ENCODE measurements at places on chromosomes 6 and 20.

DNA sequence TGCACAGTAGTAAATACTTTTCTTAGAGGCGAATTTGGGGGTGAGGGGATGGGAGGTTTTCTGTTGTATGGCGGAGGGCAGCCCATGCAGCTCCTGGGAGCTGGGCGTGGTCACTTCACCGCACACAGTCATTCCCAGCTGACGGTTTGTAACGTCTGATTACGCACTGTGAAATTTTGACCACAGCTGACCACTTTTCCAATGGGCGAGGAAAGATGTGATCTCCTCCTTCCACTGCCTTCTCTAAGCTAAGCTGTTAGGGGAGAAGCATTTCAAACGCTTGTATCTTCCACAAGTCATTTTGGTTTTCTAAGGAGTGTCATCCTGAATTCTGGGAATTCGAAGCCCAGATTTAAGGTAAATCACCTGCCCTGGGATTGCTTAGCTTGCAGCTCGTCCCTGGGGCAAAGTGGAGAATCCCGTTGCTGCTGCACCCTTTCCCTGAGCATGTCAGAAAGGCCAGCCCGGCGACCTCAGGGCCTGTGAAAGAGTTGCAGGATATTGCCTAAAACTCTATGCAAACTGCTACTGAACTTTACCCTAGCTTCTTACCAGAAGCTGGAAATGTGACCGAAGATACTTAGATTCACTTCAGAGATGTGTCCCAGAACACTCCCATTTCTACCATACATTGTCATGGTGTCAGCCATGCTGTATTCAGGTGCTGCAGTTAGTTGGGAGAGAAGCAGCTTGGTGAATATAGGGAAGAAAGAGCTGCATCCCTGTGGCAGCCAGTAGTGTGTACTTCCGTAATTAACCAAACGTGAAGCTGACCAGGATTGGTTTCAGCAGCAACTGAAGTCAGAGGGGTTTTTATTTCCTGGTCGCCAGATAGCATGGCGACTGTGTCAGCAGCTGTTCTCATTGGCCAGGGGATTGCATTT, 58.9 kb downstream of the RREB1 start:
- no peak for DNase-seq

- DNase-seq, result no peak
Measured at GRCh38 chr20:2840967-2841531, 504 bp downstream of the VPS16 start.

GRCh38 chr6:168133687-168134559, 54.9 kb upstream of the FRMD1 start:
- DNase-seq, result no peak

DNA sequence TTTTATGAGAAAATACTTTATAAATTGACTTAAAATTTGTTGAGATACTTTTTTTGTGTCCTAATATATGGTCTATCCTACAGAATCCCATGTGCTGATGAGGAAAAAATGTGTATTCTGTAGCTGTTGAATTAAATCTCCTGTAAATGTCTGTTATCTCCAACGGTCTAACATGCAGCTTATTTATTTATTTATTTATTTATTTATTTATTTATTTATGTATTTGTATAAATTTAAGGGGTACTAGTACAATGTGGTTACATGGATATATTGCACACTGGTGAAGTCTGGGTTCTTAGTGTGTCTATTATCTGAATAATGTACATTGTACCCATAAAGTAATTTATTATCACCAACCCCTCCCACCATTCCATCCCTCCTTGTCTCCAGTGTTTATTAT, 315.5 kb downstream of the TENT5A start:
- DNase-seq, result no peak

- DNase-seq, result peak; percentile 72
Measured at GRCh38 chr20:5973172-5973571, 22.7 kb downstream of the MCM8 start.

DNA sequence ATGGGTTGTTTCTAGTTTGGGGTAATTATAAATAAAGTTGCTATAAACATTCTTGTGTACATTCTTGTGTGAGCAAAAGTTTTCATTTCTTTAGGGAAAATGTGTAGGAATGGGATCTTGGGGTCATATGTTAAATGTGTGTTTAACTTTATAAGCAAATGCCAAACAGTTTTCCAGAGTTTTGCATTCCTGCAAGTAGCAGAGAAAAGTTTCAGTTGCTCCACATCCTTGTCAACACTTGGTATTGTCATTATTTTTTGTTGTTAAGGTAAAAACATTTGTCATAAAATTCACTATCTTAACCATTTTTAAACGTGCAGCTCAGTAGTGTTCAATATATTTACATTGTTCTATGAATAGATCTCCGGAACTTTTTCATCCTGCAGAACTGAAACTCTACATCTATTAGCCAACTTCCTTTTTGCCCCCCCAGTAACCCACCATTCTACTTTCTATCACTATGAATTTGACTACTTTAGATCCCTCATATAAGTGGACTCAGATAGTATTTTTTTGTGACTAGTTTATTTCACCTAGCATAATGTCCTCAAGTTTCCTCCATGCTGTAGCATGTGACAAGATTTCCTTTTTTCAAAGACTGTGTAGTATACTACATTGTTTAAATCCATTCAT, 48.4 kb downstream of the PHACTR2 start:
- DNase-seq, result no peak

DNA sequence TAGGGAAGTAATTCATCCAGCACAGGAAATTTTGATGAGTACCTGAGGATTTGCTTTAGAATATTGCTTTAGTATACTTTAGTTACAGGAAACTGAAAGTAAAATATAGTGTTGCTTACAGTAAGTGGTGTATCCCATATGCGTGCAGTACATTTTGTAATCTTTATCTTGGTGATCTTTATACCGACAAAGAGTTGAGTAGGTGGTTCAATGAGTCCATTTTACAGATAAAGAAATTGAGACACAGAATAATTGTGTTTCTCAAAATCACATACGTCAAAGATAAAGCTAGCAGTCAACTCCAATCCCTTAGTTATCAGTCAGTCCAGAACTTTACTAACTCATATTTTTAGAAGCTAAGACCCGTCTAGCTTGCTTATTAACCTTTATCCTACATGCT, 65.8 kb upstream of the E2F3 start:
- DNase-seq, result no peak

DNA sequence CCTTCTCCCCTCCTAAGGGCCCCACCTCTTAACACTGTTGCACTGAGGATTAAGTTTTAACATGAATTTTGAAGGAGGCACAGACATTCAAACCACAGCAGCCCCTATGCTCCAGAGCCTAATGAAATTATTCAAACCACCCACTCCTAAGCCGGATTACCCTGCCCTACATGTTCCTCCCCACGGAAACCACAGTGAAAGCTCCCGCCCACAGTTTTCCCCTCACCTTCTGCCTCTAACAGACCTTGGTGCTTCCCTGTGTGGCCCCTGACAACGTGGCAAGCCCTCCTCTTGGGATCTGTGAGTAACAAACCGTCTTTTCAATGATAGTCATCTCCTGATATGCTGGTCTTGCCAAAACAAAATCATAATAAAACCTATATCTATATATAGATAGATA, 74.8 kb downstream of the RIN2 start:
- DNase-seq, result no peak

- peak; percentile 18 for DNase-seq
Measured at GRCh38 chr20:33262658-33263065, 20.4 kb upstream of the BPIFB1 start.

DNA sequence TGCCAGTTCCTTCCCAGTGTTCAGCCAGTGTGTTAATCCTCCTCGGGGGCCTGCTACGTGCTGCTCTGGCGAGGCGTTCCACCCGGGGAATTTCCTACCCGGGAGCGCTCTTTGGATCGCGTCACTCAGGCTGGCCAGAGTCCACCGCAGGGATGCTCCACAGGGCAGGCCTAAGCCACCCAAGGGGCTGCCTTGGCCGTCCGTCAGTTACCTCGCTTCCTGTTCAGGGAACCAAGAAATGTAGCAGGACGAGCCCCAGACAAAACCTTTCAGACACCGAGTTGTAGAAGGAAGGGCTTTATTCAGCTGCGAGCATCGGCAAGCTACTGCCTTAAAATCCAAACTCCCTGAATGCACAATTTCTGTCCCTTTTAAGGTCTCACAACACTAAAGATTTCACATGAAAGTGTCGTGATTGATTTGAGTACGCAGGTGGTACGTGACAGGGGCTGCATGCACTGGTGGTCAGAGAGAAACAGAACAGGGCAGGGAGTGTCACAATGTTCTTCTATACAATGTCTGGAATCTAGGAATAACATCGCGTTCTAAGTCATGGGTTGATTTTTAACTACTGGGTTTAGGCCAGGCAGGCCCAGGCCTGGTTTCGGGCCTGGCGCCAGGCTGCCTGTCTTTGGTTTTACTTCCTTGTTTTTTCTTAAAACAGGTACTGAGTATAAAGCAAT, 15.7 kb upstream of the POU5F1 start:
- DNase-seq, result no peak

- DNase-seq, result no peak
Measured at GRCh38 chr6:85483846-85484245, 34.0 kb downstream of the NT5E start.

DNA sequence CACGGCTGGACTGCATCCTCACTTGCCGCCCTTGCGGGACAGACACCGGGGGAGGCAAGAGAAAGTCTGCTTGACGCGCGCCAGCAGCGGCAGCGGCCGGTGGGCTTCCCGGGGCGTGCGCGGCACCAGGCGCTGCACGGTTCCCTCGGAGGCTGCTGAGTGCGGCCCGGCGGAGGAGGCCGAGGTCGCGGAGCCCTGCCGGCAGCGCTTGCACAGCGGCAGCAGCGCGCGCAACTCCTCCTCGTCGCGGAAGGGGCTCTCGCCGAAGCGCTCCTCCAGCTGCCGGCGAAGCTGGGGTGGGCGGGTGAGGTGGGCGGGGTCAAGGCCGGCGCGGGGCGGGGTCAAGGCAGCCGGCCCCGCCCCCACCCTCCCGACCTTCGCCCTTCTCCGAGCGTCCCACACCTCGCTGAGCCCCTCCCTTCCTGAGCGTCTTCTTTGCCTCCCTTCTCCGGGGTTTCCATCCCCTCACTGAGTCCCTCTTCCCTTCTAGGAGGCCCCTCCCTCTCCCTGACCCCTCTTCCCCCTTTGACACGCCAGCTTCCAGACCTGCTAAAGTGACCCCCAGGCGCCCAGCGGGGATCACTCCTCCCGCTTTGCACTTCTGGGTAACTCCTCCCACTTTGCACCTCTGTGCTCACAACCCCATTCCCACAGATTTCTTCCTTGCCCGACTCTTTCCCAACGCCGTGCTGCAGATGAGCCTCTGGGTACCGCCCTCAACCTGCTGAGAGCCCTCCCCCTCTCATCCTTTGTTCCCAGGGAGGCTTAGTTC, 8.8 kb downstream of the DUSP15 start:
- no peak for DNase-seq

DNA sequence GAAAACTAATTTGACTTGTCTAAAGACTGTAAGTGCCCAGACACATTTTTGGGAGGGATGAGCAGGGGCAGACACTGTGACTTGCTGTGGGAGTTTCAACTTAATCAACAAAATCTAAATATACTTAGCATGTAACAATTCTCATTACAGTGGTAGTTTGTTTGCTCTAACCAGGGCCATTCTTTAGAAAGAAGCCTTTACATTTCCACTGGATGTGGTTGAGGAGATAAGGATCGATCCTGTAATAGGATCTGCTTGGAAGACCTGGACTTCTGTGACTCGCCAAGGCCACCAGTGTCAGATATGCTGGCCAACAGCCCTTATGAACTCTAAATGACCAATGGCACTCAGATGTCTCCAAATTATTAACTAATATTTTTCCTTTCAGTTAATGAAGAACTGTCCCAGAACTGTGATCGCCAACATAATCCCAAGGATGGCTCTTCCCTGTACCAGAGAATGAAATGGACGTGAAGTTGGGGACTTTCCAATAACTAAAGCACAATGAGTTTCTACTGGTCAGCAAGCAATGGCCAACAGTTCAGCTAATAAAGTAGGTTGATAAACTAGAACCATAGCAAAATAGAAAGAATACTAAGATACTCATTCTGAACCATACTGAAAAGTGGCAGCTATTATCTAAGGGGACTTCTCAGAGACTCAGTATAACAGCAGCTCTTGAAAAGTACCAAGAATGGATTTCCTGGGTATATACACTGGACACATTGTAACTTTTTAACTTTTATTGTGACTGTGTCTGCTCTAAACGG, 7.5 kb downstream of the SMLR1 start:
- no peak for DNase-seq

- DNase-seq, result no peak
Measured at GRCh38 chr6:156848533-156848932, 71.4 kb downstream of the ARID1B start.

- DNase-seq, result no peak
Measured at GRCh38 chr6:10771371-10771894, 23.8 kb downstream of the TMEM14B start.

DNA sequence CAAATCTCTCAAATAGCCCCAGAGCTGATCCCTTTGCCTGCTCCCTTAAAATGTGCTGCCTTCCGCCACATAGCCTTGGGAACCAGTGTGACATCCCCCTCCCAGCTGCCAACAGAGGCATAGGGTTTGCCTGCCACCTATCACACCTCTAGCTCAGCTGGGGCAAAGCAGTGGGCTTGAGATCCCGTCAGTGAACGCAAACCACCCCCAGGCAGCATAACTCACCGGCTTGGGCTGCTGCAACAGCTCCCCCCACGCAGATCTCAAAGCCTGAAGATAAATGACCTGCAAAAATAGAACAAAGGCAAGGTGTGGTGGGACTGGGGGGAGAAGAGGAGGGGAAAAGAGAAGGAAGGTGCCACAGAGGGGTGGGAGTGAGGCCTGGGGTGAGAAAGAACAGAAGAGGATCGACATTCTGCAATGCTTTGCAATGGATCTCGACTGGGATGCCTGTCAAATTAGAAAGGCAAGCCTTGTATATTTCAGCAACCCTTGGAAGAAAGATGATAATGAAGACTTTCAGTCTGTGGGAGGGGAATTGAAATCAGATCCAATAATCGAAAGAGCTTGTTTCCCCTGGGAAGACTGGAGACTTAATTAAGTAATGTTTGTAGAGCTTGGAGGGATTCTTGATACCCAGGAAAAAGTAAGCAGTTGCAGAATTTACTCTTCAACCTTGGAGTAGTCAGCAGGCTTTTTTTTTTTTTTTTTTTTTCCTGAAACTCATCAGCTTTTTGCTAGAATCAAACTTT, 1.3 kb downstream of the PDYN start:
- no peak for DNase-seq

DNA sequence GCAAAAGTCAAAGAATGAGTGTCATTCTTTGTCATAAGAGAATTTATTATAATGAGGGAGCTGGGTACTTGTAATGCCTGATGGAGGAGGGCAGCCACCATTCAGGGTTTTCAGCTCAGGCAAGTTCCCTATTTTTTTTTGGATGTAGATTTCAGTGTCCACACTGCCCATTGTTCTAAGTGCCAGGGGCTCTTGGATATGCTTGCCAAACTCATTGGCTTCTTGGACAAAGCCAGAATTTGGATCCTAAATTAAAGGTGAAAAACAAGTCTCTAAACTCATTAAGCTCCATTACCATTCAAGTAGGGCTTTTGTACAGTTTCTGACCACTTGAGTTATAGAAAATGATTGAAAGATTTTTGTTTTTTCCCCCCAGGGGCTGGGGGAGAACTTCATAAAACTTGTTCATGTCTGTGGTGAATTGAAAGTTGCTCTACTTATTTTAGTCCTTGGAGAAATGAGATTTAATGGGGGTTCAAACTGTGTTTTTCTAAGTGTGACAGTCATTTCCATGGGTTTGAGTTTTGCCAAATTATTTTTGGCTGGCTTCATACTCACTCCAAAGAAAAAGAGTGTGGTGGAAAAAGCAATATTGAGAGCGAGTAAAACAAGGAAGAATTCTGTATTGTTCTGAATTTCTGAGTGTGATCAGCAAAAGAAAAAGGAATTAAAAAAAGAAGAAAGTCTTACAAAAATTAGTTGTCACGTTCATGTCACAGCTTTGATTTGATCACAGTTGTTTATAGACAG, 46.0 kb downstream of the TIAM2 start:
- DNase-seq, result no peak
